T1000 (cell line): ENCODE measurements at places on chromosomes 6 and 20.

DNA sequence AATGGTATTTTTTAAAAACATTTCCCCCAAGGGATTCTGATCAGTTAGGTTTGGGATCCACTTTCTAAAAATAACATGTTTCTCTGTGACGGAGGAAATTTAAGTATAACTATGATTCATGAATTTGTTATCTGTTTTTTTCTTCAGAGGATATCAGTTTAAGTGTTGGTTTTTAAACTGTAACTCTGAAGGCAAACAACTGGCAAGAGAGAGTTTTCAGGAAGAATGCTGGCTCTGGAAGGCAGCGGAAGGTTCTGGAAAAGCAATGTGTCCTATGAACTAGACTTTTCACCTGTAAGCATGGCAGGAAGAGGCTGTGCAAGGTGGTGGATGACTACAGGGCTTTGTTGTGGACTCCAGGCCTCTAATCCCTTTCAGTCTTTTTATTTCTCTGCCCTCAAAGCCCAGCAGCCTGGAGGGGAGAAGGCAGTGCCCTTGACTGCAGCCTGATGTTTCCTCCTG, 153.1 kb downstream of the GMPR start:
- DNase-seq, result no peak

DNA sequence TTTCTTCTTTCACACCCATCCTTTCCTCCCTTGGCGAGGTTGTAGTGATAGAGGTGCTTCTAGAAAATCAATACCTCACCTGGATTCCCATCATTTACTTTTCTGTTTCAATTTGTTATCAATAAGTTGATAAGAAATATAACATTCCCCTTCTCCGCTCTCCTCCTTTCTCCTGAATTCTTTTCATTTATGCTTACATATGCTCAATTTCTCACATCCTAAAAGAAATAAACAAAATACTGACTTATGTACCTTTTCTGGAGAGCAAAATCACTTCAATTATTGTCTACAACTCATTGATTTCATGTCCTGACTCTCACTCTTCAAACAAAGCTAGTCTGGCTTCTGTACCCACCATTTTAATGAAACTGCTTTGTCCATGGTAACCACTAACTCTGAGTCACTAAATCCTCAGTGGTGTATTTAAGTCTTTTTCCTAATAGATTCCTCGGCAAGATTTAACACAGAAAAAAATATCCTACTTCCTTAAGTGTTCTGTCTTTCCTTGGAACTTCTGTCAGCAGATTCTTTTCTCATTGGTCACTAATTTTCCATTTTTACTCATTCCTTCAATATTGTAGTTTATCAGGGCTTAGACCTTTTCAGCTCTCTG, 289.6 kb downstream of the RFPL4B start:
- no peak for DNase-seq

GRCh38 chr6:88982720-88983119, 19.3 kb upstream of the RNGTT start:
- no peak for DNase-seq

DNA sequence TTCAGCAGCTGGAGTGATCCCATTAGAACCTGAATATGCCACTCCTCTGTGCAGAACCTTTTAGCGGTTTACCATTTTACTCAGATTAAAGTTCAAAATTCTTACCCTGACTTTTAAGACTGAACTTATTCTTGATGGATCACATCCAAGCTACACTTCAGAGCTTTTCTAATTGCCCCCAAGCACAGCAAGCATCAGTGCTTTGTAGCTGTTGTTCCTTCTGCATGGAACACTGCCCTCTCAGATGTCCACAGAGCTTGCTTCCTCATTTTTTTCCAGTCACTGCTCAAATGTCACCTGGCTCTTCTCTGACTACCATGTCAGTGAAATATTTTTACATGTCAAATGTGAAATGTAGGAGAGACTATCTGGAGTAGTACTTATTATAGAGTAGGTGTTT, 1.6 kb upstream of the SLC35B3 start:
- DNase-seq, result no peak

DNA sequence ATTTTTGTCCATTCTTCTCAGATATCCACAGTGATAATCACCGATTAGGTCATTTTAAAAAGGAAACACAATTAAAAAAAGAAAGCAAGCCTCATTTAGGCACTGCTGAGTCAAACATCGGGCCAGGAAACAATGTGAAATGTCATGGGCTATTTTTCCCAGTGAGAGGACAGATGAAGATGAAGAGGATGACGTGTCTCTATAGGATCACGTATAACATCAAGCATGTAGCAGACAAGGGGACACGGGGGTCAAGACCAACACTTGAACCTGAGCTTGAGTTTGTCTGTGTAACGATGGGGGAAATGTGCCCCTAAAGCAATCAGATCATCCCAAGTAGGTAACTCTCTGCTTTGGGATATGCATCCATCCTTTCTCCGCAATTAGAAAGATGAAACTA, 553.2 kb downstream of the CD83 start:
- DNase-seq, result no peak

GRCh38 chr6:5728351-5729079, 278.2 kb downstream of the NRN1 start:
- no peak for DNase-seq

GRCh38 chr6:105550955-105551620, 148.2 kb upstream of the PREP start:
- DNase-seq, result no peak

DNA sequence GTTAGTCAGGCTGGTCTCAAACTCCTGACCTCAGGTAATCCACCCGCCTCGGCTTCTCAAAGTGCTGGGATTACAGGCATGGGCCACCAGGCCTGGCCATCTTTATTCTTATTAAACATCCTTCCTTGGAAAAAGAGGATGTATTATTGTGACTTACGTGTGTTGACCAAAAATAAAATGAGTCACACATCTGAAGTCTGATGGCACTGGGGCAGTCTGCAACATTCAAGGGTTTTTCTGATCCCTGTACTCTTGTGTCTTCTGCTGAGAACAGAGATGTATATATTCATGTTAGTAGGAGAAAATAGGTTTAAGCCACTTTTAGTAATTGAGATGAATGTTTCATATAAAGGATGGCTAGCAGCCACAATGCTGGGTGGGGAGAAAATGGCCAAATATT, 129.9 kb upstream of the RIPOR2 start:
- no peak for DNase-seq

DNA sequence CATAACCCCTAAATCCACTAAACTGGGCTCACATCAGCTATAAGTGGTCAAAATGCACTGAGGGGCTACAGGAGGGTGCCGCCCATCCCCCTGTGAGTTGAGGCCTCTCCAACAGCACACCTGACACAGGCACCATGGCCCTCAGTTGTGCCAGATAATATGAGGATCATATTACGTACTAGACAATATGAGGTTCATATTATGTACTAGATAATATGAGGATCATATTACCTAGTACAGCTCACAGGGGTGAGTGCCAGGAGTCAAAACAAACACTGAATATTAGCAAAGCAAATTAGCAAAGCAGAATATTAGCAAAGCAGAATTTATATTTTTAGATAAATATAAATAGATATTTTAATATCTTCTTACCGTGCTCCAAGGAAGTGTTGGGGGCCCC, 35.3 kb downstream of the CD24 start:
- no peak for DNase-seq
